ENCODE measurements at places on chromosomes 7 and 10. TPM values are rescaled to one million over a fixed set of nuclear protein-coding genes. Genes with fewer than 3 reads are reported as not detected.

NSMCE4A gene
- 25.1 TPM for total RNA-seq

C10orf53 gene
- total RNA-seq = not detected

UPP1 gene
- 25.7 TPM for total RNA-seq

SDK1 gene
- total RNA-seq = 10.9 TPM

LLCFC1 gene
- not detected for total RNA-seq

HMX3 gene
- total RNA-seq = not detected

CPVL gene
- total RNA-seq = 4.9 TPM

ANKRD7 gene
- total RNA-seq = not detected

FOXI2 gene
- not detected for total RNA-seq

DNA sequence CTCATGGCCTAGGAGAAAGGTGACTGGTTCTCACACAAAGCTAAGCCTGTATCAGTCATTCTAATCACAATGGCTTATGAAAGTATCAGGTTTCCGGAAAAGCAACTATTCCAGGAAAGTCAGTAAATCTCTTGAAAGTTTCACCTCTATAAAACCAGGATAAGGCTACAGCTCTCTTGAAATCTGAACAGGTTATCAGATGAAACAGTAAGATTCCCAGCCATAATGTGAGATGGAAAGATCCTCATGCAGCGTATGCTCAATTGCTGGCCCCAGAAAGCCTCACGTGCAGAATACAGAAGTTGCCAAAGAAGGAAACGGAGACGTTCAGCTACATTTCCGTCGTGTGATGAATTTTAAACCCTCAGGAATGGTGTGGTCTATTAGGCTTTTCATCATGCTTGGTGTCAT is 90.0 kb downstream of the PFKFB3 start:
- no peak overlapping the region for H3K27ac ChIP-seq
- peaks cover 26% of the 10 kb centered on the region for H3K4me1 ChIP-seq
- H3K36me3 ChIP-seq = no peaks in the 10 kb centered on the region
- no peak overlapping the region for H3K4me3 ChIP-seq

DNA sequence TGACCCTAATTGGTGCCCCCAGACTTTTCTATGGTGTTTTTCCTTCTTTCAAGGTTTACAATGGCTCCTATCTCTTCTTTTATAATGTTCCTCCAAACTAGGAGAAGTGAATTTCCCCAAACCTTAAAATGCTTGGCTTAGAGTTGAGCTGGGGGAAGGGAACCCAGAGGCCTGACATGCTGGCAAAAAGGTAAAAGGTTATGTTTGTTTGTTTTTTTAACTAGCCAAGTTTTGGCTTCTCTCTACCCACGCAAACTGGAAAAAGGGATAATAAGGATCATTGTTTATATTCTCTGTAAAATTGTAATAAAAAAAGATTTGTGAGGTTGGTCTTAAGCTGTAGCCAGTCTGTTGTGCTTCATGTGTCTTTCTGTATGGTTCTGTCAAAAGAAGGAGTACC is 477.0 kb downstream of the IPMK start:
- no peaks in the 10 kb centered on the region for H3K36me3 ChIP-seq
- no peak overlapping the region for H3K27ac ChIP-seq
- no peaks in the 10 kb centered on the region for H3K4me1 ChIP-seq
- H3K27me3 ChIP-seq = peaks cover 9% of the 10 kb centered on the region
- no peak for DNase-seq

Measured in chondrocyte (in vitro differentiated cells).